Stimulated activated CD4-positive, alpha-beta T cell treated with anti-CD3 and anti-CD28 coated beads, Interleukin-2, amount 100 ng/mL, for 4 hours (primary cell): ENCODE measurements at places on chromosomes 16 and 17.

GRCh38 chr16:89495121-89495520, 4.8 kb upstream of the ANKRD11 start:
- DNase-seq = no peak

DNA sequence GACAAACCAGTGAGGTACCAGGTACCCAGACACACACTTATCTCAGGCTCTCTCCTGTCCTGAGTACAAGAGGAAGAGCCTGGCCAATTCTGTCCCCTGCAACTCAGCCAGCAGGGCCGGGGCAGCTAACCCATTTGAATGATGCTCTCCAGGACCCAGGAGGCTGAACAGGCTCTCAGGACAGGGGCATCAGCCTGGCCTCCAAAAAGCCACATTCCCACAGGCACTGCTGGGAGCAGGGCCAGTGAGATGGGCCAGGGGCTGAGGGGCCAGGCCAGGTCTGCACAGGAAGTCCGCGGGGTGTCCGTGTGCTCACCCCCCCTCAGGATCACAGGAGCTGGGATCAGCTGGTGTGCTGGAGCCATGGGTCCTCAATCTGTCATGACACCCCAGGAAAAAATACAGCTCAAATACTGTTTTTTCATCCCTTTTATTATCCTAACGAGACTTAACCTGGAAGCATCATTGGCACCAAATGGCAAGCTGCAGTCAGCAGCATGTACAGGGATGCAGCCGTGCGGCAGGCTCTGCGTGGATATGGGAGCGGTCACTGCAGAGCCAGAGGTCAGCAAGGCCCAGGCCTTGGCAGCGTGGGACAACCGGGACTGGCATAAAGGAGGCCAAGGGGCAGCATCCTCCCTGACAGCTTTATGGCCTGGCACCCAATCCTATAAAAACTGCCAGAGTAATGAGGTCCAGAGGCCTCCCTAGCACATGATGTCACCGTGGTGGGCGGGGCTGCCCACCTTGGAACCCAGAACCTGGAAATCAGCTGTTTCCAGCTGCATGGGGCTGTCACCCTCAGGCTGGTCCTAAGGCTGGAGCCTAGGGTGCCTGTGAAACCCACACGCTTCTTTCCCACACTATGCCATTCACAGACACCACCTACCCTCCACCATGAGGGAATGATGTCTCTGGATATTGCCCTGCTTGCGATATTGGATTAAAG, 276.7 kb downstream of the C16orf95 start:
- no peak for DNase-seq

DNA sequence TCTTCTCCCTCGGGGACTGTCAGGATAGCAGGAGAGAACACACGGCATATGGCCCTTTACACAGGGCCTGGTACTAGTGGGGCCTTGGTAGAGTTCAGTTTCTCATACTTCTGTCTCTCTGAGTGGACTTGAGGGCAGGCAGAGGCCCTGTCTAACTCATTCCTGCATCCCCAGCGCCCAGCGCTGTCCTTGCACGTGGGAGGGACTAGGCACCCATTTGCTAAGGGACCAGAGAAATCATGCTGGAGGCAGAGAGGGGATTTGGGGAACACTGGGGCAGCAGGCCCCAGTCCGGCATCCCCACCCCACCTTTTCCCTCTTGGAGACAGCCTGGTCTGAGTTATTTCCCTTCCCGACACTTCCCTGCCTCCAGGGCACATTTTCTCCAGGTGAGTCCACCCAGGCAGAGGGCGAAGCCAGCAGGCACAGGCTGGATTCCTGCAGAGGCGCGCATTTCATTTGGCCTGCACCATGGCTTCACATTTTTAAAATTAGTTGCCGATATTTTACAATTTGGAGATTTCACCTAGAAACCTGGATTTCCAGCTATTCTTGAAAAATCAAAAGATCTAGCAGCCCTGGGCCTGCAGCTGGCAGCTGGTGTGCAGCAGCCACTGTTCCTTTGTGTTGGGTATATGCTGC, 9.7 kb upstream of the NKD1 start:
- no peak for DNase-seq

GRCh38 chr17:42906772-42907446, 6.3 kb downstream of the G6PC1 start:
- DNase-seq = no peak

DNA sequence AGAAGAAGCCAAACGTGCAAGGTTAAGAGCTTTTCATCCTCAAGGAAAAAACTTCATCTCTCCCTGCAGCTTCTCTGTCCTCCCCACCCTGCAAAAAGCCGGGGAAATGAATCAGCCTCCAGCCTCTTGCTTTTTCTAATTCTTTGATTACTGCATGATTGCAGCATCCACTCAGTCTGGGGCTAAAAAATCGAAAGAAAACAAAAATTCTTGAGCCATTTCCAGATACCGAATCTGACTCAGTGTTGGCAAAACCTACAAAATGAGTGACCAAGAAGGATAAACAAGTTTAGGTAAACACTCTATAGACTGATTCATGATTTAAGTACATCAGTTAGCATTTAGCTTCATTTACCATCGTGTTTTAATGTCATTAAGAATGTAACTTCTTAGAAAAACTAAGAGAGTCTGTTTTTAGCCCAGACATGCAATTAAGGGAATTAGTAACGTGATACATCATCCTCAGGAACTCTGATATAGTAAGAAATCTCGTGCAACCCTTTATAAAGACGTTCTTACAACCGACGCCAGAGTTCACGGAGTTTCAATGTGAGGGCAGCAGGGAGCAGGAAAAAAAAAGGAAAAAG, 287.3 kb upstream of the FOXF1 start:
- no peak for DNase-seq

GRCh38 chr16:62648256-62648655, 612.0 kb upstream of the CDH8 start:
- DNase-seq = no peak

DNA sequence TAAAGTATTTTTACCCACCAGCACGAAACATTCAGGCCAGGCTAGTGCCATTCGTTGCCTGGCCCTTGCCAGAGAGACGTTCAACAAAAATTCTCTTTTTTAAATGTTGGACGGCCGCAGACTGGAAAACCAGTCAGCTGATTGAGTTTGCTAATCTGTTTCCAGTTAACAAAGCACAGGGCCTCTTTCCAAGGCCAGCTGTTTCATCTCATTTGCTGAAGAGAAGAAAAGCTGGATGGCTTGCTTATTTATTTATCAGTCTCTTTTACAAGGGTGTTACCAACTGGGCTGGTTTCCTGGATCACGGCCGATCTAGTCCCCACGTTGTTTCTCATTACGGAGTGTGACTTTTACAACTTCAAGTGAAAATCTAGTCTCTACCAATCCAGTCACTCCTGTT, 418.7 kb upstream of the DYNLRB2 start:
- no peak for DNase-seq

GRCh38 chr16:26111900-26112299, 420.1 kb downstream of the HS3ST4 start:
- DNase-seq = no peak

DNA sequence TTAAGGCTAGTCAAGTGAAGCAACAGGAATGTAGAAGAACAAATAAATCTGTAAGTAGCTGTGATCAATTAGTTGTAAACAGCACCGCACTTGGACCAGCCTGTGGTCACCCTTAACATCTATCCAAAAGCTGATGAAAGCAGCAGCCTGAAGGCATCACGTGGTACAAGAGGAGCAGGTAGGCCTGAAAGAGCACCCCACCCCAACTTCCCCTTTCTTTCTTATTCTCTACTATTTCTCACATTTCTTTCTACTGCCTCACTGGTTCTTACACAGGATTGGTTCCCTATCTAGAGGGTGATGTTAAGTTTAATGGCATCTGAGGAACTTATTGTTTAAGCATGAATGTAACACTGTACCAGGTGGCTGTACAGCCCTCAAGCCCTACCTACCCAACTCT, 42.6 kb upstream of the CLEC18B start:
- DNase-seq = no peak

- DNase-seq = no peak
These were observed 37.4 kb downstream of the PSME3IP1 start for GRCh38 chr16:57148481-57148880.

DNA sequence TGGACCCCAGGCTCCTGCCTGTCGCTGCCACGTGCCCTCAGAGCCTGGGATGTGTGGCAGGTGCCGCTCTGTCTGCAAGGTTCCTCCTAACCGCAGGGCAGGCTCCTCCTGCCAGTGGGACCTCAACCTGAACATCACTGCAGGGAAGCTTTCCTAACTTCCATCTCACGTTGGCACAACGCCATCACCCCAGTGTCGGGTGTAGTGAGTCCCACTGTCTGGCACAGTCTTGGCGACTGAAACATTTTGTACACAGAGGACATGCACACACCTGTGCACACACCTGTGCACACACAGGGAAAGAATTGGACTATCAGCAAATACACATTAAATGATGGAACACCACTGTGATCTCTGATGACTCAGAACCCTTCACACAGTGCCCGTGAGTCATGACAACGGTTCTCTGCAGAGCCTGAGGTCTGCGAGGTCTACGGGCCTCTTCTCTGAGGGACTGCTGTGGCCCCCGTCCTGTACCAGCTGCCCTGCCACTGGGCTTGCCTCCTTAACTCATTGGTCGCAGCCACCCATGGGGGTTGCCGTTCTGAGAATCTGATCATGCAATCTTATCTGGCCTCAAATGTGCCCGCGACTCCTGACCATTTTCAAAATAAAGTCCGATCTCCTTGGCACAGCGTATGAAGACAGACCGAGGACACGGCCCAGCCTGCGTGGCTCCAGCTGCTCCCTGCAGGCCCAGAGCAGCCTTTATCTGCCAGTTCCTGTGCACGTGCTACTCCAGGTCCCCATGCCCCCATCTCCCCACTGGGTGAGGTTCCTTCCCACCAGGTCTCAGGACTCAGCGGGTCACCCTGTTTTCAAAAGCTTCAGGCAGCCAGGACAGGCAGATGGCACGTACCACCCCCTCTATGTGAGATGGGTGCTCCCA, 7.6 kb downstream of the CCDC57 start:
- no peak for DNase-seq

- DNase-seq = no peak
These were observed 15.5 kb downstream of the RMI2 start for GRCh38 chr16:11360641-11361373.

DNA sequence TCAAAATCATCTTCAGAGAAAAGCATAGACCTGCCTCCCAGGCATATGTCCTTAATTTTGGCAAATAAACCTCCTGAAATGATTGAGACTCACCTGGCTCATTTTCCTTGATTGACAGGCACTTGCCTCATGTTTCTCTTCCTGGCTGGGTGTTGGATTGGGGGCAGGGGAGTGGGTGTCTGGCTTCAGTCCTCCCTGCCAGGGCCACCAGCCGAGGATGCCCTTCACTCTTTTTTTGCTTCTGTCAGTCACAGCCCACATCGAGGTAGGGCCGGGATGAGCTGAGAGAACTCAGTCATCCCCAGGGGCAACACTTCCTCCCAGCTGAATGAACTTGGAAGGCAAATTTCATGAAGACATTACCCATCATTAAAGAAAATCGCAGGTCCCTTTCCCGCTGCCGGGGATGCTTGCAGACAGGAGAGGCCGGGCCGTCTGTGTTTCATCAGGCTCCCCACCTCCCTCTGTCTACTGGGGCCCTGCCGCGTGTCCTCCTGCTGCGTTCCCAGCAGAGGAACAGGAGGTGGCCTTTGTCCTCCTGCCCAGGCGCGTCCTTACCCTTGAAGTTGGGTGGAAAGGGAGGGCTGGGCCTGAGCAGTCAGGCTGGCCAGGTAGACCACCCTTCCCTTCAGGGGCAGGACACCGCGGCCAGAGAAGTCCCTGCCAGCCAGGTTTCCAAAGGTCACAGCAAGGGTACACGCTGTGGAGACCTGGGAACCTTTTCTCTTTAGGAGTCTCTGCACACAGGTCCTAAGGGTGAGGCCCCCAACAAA, 11.2 kb upstream of the DNAH17 start:
- DNase-seq = no peak

- no peak for DNase-seq
These were observed 4.8 kb upstream of the ERBB2 start for GRCh38 chr17:39695089-39695474.

- no peak for DNase-seq
These were observed 1254.5 kb upstream of the GOT2 start for GRCh38 chr16:59988591-59988990.

GRCh38 chr17:10698096-10698818, 863 bp downstream of the ADPRM start:
- no peak for DNase-seq

DNA sequence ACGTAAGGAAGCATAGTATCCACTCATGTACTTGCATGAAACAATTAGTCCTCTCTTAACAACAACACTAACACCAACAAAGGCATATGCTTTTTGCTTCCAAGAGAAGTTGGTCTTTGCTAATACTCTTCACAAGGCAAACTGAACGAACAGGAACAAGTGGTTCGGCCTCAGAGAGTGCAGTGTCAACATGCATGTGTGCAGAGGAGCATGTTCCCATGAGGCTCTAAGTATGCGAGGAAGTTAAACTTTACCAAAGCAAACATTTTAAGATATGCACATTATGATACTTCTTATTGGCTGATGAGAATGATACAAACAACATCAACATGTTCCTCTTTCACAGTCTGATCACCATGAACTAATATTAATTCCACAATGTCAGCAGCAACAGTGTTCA, 285.3 kb upstream of the IRX5 start:
- no peak for DNase-seq

DNA sequence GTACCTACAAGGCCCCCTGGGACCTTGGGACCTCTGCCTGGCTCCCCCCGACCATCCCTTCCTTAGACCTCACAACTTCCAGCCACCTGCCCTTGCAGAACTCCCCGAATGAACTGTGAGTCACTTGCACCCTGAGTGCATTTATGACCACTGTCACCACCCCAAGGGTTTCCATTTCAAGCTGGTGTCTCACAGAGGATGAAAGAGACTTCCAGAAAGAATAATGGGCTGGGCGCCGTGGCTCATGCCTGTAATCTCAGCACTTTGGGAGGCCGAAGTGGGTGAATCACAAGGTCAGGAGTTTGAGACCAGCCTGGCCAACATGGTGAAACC, 124.5 kb upstream of the CIBAR2 start:
- DNase-seq = no peak

DNA sequence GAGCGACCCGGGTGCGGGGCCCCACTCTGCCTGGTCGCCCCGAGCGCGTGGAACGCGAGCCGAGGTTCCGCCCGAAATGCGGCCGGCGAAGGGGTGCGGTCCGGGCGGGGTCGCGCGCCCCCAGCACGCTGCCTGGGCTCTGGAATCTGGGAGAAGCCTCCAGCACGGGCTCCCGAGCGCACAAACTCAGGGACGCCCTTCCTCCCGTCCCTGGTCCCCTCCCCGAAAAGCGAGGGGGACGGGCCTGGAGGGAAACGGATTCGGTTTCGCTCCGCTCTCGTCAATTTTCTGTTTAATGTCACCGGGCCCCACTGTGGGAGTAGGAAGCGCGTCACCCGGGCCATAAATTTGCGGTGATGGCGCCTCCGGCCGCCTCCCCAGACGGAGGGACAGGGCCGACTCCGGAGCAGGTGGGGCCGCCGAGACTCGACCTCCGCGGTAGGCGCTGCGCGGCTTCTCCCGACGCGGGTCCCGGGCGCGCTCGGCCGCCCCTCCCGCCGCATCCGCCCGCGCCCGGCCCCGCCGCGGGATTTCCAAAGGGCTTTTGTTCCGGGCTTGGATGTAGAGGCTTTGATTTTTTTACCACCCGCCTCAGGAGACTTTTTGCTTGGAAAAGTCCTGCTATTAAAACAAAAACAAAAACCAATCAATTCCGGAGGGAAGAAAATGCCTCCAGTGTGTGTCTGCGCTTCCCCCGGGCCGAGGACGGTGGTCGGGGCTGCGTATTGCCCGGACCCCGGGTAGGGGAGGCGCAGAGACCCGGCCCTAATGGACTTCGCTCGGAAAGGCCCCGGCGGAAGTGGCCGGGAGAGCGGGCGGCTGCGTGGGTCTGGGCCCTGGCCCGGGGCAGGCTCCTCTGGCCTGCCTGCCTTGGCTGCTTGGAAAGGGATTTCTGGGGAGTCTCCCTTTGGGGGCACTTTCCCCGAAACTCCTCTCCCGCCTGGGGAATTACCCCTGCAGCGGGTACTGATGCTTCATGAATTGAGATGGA, 7.9 kb upstream of the BAHCC1 start:
- peak; percentile 53 for DNase-seq
